ENCODE measurements at places on chromosomes 16 and 17.
A peak's percentile ranks its signal among the peaks of the same experiment; 100 is the strongest.

DNA sequence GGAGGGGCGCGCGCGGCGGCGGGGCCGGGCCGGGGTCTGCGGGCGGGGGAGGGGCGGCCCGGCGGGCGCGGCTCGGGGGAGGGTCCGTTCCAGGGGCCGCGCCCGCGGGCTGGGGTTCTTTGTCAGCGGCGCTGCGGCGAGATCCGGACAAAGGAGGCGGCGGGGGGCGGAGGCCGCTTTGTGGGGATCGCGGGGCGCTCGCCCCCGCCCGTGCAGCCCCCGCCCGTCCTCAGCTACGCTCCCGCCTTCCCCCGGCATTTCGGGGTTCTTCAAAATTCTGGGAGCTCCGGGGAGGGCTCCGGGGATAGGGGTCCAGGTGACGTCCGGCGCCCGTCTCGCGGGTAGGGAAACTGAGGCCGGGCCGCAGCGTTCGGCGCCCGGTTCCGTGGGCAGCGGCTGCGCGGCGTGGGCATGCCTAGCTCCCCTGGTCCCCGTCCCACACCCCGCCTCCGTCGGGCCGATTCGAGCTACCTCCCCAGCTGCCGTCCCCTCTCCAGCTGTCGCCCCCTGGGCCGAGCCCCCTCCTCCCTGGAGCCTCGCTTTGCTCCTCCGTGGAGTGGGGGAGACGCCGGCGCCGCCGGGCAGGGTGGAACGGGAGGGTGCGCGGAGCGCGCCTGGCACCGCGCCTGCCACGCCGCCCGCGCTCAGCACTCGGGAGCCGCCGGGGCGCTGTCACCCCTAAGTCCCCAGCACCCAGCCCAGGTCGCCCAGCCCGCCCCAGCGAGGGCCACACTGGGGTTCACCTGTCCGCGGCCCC lies 546 bp downstream of the SNN start:
- DNase-seq, result no peak

DNA sequence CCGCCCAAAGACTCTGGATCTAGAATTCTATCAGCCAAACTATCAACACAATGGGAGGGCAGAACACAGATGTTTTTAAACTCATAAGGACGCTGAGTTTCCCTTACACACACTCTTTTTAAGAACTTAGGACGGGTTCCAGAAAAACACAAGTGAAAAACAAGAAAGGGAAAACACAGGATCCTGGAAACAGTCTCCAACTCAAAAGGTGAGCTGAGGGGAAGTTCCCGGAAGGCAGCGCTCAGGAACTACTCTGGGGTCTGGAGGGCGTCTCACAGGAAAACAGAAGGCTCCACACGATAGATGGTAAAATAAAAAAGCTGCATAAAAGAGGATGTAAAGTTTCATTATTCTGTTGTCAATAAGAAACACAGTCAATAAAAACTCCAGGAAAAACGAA lies 80.2 kb upstream of the DOC2B start:
- no peak for DNase-seq

DNA sequence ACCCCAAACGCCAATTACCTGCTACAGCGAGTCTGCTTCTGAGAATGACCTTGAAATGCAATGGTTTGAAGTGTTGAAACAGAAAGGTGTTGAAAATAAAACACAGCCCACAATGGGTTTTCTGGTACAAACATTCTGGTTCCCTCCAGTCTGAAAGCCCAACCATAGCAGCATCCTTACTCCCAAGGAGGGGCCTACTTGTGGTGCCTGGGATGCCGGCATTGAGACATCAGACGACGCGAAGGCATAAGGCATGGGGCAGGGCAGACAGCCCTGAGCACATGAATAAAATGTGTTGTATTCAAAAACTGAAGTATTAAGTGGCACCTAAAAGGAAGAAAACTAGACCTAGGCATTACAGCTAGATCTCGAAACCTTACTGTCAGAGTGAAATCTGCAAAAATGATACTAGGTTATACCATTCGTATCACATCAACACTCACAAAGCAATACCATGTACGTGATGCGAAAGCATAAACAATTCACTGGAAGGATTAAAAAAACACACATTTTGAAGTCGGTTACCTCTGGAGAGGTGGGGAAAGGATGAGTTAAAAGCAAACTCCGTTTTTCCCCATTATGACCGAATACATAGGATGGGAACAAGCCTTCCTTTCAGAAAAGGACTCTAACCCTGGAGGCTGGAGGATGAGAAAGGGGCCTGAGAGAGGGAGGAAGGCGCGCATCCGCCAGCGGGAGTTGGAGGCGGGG lies 702 bp downstream of the NUDT21 start:
- no peak for DNase-seq

- DNase-seq, result peak; percentile 21
Measured at GRCh38 chr16:85498607-85499006, 114.5 kb upstream of the GSE1 start.

DNA sequence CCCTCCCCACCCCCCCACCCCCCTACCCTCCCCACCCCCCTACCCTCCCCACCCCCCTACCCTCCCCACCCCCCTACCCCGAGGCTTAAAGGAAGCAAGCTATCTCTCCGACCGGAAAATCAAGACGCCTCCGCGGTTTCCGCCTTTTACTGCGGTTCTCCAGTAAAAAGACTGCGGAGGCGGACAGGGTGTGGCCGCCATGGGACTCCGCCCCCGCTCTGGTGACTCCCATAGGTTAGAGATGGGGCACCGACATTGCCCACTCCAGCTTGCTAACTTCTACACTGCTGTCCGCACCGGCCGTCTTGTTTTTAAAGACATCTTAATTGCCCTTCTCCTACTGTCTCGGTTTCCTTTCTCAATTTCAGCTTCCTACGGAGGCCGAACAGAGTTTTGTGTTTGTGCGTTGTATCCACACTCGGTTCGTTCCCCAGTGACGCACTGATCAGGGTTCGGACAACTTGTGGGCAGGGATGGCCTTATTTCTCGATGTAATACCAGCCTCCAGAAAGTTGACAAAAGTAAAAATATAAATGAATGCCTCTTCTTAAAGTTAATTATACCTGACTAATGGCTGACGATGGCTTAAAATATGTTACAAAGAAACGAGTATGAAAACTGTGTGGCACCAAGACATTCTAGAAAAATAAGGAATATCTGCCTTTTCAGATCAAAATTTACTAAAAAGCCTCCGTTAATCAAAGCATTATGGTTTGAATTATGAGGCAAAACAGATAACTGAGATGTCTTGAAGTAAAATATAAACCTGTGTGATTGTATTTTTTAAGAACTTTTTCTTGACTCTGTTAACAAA lies 1.1 kb upstream of the ZNF200 start:
- no peak for DNase-seq

GRCh38 chr17:9240659-9241370 lies 219.5 kb downstream of the NTN1 start:
- DNase-seq, result no peak

DNA sequence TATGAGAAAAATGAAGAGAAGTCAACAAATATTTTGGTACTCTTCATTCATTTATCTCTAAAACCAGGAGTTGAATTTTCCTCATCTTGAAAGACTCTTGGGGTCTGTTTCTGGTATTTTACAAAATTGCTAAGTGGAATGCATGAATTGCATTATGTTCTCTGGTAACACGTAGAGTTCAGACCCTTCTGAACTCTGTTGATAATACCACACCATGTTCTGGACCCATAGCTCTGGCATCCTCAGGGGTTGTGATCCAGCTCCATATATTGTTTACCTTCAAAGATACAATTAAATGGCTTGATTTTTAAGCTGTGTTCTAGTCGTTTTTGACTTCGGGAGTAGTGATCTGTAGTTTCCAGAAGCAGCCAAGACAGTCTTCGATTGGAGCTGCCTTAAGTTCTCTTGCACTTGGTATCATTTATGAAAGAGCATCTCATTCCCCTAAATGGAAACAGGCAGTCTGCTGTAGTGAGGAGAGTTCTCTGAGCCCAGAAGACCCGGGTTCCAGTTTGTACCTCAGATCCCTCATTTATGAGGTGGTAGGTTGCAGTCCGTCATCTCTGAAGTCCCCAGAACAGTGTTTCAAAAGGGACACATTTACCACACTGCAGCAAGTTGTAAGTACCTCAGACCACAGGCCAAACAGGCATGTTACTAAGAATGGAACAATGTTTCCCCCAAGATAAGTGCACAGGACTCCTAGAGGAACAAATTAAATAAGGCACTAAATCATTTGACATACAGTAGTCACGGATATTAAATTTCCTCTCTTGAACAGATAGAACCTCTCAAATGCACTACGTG lies 9.6 kb downstream of the PSMD7 start:
- DNase-seq, result no peak

- no peak for DNase-seq
Measured at GRCh38 chr17:71801301-71801700, 319.5 kb upstream of the SOX9 start.

DNA sequence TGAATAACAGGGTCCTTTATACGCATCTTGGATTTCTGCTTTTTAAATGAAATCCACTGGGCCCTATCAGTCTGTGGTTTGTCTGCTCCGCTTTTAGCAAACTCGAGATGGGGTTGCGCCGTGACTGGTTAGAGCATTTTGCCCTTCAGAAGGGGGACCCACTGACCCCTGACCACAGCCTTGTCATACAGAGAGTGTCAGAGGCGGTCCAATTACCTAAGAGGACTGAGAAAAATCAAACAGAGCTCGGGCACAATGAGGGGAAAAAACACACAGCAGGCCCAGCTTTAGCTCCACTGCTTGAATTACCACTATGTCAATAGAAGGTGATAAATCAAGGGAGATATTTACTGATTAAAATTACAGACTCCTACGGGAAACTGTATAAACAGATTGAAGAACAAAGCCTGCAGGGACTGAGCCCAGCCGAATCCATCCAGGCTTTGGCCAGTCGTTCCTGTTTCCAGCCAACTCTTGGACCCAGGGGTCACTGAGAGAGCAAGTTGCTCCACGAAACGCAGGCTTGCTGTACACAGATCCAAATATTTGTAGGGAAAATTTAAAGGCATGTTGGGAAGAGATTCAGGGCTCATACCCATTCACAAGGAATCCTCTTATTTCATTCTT lies 131.9 kb upstream of the ZFHX3 start:
- DNase-seq, result peak; percentile 41

- DNase-seq, result no peak
Measured at GRCh38 chr16:50306287-50306686, 39.9 kb downstream of the ADCY7 start.

DNA sequence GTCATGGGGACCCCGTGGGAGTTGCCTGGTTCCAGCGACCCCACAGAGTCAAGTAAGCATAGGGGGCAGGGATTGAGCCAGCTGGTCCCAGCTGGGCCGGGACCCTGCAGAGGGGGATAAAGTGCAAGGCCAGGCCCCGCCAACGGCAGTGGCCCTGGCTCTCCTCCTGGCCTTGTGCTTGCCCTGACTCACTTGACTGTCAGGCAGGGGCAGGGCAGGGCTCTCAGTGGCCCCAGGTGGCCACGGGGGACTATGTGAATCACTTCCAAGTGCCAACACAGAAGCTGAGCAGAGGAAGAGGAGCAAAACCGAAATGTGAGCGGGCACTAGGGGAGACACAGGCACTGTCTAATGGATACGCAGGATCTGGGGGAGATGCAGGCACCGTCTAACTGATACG lies 21.6 kb upstream of the NCBP3 start:
- DNase-seq, result no peak

DNA sequence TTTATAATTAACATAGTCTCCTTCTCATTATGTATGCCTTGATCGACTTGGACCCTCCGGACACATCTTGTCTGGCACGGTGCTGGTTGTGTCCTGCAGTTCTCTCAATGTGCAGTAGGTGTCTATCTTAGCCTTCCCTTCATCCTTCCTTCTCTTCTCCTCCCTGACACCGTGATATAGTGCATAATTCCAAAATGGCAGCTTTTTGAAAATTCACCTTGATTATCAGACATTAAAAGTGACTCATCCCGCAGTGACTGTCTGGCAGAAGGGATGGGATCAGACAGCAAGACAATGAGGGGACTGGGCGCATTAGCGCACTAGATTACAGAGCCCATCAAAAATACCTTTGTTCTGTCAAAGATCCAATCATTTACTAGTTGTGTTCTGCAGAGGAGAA lies 70.0 kb upstream of the PMFBP1 start:
- no peak for DNase-seq

DNA sequence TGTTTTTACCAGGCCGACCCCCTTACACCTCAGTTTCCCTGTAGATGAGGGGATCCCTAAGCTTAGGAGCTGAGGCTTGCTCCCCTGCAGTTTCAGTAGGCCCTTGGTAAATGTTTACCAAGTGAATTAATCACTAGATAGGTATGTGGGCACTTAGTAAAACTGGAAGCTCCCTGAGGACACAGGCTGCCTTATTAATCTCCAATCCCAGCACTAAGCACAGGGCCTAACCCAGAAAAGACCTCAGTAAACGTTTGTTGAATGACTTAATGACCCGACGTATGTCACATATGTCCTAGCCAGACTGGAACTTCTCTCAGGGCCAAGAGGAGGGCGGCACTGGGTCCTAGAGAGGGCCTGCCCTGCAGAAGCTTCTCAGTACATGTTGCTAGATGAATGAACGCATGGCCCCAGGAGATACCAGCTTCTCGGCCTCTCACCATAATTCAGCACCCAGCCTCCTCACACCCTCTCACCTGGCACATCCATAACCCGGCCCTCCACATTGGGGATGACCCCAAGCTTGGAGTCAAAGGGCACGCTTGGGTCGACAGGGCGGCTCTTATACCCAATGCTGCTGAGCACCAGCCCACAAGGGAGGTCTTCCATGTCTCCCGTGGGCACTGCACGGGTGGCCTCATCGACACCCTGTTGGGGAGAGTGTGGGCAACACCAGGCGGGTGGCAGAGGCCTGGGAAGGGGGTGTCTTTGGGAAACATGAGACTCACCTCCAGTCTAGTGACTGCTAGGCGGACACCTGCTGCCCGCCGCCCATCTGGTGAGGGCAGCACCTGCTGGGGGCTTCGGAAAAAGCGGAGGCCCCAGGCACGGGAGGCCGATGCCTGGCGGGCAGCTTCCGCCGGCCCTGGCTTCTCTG lies 4.0 kb upstream of the GRIN2C start:
- DNase-seq, result no peak

DNA sequence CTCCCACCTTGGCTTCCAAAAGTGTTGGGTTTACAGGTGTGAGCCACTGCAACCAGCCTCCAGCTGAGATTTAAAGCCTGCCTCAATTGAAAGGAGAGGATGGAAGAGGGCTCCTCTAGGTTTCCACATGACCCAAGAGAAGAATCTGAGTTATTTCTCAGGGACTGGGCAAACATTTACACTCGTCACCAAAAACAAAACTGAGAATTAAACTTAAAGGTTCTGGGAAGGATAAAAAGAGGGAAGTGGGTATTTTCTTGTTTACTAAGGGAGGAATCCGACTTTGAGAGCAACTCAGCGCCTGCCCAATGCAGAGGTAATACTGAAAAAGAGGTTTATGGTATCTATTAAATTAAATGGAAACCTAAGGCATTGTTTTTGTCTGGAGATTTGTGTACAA lies 13.3 kb downstream of the HOXB1 start:
- DNase-seq, result no peak

- DNase-seq, result no peak
Measured at GRCh38 chr16:66370786-66371684, 4.5 kb downstream of the CDH5 start.

- no peak for DNase-seq
Measured at GRCh38 chr17:2710803-2711607, 559 bp downstream of the CLUH start.

GRCh38 chr17:55168958-55169687 lies 95.6 kb upstream of the HLF start:
- no peak for DNase-seq

- DNase-seq, result no peak
Measured at GRCh38 chr16:9268446-9268845, 177.0 kb downstream of the HAPSTR1 start.

GRCh38 chr16:52572656-52573055 lies 25.7 kb upstream of the TOX3 start:
- no peak for DNase-seq

- no peak for DNase-seq
Measured at GRCh38 chr17:75995385-75995925, 5.2 kb upstream of the CDK3 start.
